ENCODE measurements at places on chromosomes 12 and 14. TPM values are rescaled to one million over a fixed set of nuclear protein-coding genes. Genes with fewer than 3 reads are reported as not detected.

DNA sequence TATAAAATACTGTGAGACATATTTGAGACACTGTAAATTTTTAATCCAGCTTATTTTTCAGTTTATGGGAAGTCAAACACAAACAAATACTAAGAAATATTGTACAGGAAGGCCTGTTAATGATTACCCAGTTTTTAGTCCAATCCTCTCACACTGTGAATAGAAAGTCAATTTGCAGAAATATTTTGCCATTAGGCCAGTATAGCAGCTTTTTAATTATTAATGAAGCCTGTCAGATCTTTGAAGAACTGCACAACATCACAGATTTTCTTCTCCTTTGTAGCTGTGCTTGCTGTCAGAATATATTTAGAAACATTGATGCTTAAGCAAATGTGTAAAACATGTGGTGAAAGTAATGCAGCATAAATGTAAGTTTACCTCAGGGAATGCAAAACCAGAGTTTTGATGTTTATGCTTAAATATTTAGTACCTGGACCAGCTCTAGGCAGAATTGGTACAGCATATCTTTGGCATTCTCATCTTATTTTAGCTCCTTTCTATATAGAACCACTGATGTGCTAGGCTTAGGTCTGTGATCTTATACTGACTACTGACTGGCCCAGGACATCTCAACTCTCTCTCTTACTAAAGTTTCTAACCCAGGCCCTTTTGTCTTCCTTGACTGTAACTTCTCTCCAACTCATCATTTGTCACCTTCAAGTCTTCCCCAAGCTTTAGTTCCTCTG, 230.8 kb upstream of the NAV3 start:
- no peak for DNase-seq

GRCh38 chr14:61380984-61381383, 59.6 kb downstream of the PRKCH start:
- no peak for DNase-seq

DNA sequence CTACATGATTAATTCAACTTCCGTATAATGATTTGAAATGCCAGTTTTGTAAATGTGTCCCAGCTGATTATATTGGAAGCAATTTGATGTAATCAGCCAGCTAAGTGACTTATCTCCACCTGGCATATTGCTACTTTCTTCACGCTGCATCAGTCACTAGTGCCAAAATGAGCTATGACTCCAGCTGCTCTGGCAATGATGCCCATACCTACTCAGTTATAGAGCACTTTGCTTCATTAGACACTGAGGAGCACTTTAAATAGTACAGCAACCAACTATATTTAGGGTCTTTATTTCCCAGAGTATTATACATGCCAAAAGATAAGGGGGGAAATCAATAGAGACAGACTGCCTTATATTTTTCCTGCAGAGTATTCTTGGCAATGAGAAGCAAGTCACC, 67.9 kb upstream of the LIN7A start:
- DNase-seq = no peak

GRCh38 chr12:132429602-132429945, 60.4 kb upstream of the FBRSL1 start:
- no peak for DNase-seq

GRCh38 chr12:93127582-93128331, 198.7 kb upstream of the EEA1 start:
- DNase-seq = peak; percentile 37

DNA sequence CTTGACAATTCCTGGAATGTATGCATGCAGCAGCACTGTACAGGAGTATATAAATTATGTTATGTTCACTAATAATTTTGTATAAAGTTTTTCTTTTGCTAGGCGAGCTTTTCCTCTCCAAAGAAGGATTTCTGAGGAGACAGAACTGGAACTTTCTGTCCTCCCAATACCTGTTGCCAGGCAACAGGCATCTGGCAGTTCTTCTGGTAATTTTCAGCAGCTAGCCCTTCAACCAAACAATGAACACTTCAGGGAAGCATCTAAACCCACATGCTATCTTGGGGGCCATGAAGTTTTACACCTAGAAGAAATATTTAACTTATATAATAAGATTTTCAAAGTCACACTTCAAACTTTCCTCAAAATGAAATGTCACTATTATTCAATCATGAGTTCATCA, 162.9 kb upstream of the SYT10 start:
- DNase-seq = no peak

DNA sequence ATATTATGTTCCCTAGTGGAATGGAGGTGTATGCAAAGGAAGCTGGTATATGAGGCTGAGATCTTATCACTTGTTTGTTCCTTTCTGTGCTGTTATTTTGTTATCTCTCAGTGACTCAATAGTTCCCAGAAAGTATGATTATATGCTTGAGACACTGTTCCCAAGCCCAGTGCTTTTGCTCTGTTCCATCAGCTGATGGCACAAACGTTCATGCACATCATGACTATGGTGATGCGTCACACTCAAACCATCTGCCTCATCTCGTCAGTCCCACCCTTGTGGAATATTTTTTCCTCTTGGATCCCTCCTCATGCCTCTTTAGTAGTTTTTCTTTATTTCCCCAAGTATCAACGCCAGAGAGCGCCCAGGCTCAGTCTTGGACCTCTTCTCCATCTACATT, 786.9 kb downstream of the AACS start:
- DNase-seq = no peak

- peak; percentile 68 for DNase-seq
Observed at GRCh38 chr14:70013271-70013873, 134.2 kb downstream of the SMOC1 start.

DNA sequence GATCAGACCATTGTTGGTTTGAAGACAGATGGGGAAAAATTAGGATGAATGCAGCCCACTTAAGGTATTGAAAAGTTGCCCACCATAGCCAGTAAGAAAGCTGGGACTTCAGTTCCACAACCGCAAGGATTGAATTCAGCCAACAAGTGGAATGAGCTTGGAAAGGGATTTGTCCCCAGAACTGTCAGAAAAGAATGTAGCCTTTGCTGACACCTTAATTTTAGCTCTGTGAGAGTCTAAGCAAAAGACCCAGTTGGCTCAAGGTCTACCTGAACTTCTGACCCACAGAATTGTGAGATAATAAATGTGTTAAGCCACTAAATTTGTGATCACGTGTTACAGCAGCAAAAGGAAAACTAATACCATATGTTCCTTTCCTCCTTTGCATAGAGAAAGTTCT, 29.4 kb downstream of the PPFIA2 start:
- DNase-seq = no peak

- DNase-seq = no peak
Observed at GRCh38 chr14:70555890-70556289, 21.1 kb upstream of the ADAM20 start.

DNA sequence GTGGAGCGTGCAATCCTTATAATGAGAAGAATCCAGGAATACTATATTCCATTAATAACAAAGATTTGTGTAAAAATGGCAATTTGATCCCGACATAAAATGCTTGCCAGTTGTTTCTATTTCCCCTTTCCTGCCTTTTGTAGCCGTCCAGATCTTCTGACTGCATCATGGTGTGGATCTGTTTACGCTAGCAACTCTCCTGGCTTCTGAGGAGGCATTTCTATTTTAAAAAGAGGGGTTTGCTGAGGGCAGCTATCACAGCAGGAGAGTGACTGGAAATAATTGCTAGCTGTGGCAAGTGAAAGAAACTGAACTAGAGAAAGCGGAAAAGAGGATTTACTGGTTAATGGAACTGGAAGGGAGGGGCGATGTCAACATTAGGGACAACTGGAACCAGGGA, 145.6 kb downstream of the ATP23 start:
- no peak for DNase-seq

DNA sequence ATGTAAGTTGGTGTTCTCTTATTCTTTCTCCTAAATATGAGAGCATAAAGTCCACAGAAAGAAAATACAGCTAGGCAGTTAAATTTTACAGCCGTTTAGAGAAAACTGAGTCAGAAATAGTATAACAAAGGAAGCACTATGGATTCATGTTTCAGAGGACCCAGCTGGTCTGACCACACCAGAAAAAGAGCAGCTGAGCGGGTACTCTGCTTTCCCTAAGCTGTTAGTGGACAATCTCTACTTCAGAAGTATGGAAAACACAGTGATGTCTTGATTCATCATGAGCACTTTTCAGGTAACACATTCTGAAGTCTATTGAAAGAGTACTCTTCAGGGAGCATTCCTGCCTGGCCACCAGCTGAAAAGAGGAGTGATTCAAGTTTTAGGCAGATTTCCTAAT, 12.4 kb downstream of the PPM1H start:
- DNase-seq = peak; percentile 80

CIROP gene
- total RNA-seq = not detected

HCAR3 gene
- total RNA-seq = not detected

RD3L gene
- total RNA-seq = not detected

KCNMB4 gene
- 0.32 TPM for total RNA-seq

B3GNT4 gene
- 0.21 TPM for total RNA-seq

LUM gene
- 905 TPM for total RNA-seq

Data from SK-MEL-5 (cell line).